ENCODE measurements at places on chromosomes 4 and X.

- DNase-seq = no peak
These were observed 15.4 kb downstream of the GASK1B start for GRCh38 chr4:158157412-158157811.

- DNase-seq = no peak
These were observed 107.8 kb upstream of the SCML1 start for GRCh38 chrX:17629519-17629918.

- DNase-seq = no peak
These were observed 14.4 kb upstream of the KLHL5 start for GRCh38 chr4:39047681-39048080.

DNA sequence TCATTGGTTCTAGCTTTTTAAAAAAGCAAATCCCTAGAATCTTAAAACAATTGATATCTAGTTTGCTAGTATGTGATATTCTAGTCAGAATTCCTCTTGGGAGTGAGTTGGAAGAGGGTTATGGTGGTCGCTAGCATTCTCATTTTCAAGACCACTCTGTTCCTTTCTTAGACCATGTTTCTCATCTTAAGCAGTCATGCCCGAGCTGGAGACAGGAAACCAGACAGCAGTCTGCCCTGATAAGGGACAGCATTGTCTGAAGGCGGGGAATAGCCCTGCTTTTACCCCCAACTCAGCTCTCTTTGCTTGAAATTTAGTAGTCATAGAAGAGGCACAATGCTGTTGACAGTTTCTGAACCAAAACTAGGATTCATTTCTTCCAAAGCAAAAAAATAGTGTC, 5.2 kb downstream of the KLF3 start:
- DNase-seq = no peak

GRCh38 chrX:119640731-119641170, 34.5 kb upstream of the NKRF start:
- no peak for DNase-seq

GRCh38 chrX:22534643-22535042, 261.9 kb downstream of the CBLL2 start:
- DNase-seq = no peak

- no peak for DNase-seq
These were observed 27.9 kb downstream of the CCDC149 start for GRCh38 chr4:24884902-24885301.

DNA sequence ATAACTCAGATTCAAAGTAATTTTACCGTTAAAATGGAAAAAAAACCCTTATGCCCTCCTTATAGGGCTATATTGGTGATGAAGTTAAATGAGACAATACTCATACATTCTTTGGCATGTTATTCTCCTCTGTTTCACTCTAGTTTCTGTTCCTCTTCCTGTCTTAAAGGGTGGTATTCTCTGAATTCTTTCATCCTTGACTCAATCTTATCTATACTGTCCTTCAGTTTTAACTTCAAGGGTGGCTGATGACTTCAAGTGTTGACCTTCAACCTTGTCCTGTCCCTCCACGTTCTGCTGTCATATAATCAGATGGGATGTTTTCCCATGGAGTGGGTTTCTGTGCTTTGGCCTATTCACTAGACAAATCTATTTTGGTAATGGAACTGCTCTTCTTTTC, 44.0 kb downstream of the ZNF518B start:
- DNase-seq = no peak

DNA sequence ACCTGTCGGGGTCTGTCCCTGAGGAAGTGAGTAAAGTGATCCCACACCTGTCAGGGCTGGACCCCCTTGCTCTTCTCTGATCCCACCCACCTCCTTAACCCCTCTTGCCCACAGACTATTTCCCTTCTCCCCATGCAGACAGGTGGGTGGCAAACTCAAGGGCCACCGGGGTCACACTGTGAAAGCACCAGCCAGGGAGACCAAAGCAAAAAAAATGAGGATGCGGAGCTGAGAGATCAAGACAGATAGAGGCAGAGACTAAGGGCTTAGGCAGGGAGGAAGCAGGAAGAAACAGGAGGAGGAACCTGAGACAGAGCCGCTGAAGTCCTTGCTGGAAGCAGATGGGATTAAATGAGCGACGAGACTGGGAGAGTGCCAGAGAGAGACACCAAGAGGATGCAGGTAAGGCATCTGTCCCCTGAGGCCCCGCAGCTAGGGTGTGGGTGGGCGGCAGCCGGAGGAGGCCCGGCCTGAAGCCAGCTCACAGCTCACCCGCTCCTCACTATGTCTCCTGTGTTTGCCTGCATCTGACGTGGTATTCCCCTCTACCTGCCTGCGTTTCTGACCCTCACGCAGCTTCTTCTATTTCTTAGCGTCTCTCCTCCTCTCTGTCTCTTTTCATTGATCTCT, 7.2 kb downstream of the TIMM17B start:
- no peak for DNase-seq

GRCh38 chr4:122603156-122603574, 17.7 kb downstream of the IL21 start:
- no peak for DNase-seq

GRCh38 chrX:150229481-150229880, 133.6 kb upstream of the MAMLD1 start:
- DNase-seq = no peak

GRCh38 chr4:162891788-162892707, 274.6 kb downstream of the NAF1 start:
- DNase-seq = no peak

DNA sequence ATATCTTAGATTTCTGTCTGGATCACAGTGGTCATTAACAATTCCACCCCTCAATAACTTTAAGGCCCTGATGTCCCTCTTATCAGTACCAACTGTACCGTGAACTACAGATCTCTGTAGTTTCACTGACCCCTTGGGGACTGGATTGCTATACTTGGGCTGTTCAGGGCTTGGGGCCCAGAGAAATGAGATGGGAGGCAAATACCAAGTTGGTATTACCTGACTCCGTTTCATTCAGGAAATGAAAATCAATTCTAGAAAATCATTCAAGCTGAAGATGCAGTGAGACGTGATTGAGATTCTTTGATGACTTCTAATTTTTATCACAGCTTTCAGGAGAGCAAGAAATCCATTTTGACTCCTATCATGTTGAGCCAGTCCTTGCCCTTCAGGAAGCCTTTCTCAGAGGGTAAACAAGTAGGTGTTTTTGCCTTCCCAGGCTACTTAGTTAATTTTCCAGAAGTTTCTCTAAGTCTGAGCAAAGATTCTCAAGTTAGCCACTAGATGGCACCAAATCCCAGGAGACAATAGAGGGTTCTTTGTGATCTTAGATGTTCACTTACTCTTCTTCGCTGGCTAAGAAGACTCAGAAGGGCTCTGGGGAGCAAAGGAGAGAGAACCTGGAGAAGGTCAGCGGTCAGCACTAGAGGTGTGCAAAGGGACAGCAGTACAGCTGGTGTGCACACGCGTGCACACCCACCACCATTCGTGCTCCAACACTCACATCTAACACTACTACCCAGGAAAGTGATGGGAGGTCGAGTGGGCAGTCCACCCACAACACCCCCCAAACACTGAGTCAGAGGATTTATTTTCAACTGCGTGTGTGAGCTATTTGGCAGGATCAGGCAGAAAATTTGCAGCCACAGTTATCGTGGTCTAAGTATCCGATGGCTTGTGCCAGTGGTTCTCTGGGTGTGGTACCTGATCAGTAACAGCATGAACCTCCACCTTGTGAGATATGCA, 7.4 kb downstream of the HNRNPH2 start:
- DNase-seq = no peak

GRCh38 chrX:71815906-71816156, 52.7 kb downstream of the CXorf49B start:
- DNase-seq = no peak

- no peak for DNase-seq
These were observed 40.7 kb upstream of the ASMTL start for GRCh38 chrX:1493412-1493811.

DNA sequence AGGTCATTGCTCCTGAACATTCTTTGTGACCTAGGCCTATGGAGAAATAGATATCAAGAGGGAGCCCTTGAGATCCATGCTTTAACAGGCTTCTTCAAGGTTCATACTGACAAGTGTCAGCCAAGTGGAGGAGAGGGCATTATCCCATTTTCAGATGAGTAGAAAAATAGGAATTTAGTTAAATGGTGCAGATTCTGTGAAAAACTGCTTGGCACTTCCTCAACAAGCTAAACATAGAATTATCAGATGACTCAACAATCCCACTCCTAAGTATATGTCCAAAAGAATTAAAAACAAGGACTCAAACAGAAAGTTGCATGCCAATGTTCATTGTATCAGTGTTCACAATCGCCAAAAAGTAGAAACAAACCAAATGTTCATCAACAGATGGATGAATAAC, 43.8 kb upstream of the KCNIP4 start:
- DNase-seq = no peak

DNA sequence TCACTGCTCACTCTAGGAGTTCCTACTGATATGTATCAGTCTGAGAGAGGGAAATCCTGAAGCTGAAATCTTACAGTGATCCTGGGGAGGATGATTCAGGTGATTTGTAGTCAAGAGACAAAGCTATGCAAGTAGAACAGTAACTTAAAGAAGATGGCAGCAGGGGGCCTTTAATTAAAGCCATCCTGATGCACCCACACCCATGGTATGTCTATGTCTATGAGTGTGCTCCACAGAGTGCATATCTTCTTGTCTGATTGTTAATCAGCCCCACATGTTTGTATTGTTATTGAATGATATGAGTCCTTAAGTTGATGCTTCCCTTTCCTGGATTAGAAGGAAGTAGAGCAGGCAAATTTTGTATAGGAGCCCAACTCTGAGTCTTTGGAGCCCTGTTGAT, 78.8 kb downstream of the NHS start:
- no peak for DNase-seq

- DNase-seq = no peak
These were observed 22.0 kb upstream of the S100P start for GRCh38 chr4:6671648-6672047.

GRCh38 chrX:136546371-136546781, 14.4 kb downstream of the VGLL1 start:
- DNase-seq = no peak

DNA sequence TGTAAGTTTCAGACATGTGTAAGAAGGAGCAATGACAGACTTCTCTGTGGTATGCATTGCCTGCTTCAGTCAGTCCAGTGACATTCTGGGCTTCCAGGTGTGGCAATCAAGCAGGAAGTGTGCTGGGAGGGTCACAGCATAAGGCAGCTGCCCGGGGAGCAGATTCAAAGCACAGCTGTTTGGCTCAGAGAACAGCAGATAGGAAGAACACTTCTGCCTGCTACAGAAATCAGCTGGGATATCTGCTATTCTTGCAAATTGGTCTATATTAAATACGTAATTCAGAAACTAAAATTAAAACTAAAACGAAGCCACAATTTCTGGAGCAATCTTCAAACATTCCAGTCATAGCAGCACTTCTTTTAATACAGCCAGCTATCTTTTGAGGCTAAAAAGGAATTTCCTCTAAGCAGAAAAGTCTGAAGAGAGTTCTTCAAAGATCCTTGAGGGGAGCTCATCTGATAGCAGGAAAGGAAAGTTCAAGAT, 47.5 kb upstream of the GALNT7 start:
- no peak for DNase-seq
